ENCODE measurements at places on chromosomes 2 and 18. TPM values are rescaled to one million over a fixed set of nuclear protein-coding genes. Genes with fewer than 3 reads are reported as not detected.
A peak's percentile ranks its signal among the peaks of the same experiment; 100 is the strongest.

Gene TAF4B
- 12.7 TPM for total RNA-seq

DNA sequence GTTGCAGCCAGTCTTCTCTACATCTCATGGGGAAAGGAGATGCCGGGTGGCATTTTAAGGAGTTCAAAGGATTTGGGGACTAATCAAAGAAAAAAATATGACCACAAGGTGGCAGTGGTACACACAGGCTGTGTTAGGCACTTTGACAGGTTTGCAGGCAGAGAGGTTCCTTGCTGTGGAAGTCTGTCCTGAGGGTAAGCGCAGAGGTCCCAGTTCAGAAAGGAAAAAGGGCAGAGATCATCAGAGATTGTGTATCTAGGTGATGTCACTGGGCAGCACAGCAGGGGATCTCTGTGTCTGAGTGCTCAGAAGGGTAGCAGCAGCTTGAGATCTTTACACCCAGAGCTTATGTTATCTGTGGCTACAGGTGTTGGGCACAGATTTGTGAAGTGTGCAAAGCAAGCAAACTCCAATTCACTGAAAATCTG, 231.4 kb downstream of the LRRTM1 start:
- DNase-seq, result no peak
- peaks cover 1% of the 10 kb centered on the region for H3K27me3 ChIP-seq
- no peaks in the 10 kb centered on the region for H3K36me3 ChIP-seq
- H3K4me3 ChIP-seq, result no peak overlapping the region

- peaks cover 34% of the 10 kb centered on the region for H3K4me1 ChIP-seq
- H3K4me3 ChIP-seq, result no peak overlapping the region
- peak overlapping the region; percentile 0 for H3K27ac ChIP-seq
- H3K36me3 ChIP-seq, result peaks cover 62% of the 10 kb centered on the region
Observed at GRCh38 chr18:36157441-36157840, 27.7 kb downstream of the ELP2 start.

Gene SLC9A4
- 0.10 TPM for total RNA-seq

DNA sequence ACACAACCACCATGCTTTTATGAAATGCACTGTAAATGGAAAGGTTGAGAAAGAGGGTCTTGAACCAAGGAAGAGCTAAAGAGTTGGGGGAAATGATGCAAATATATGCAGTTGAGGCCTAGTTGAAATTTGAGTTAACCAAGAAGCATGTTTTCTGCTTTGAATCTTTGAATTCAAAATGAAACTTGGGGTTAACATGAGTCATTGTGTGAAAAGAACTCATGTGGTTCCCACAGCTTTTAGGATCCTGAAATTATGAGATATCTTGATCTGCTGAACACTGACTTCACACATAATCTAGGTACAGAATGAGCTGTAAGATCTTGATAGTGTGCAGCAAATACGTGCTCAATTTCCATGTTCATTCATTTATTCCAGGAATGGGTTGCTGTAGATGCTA, 422.9 kb upstream of the TRIB2 start:
- H3K27ac ChIP-seq, result no peak overlapping the region
- peaks cover 5% of the 10 kb centered on the region for H3K36me3 ChIP-seq
- DNase-seq, result no peak
- H3K4me3 ChIP-seq, result no peak overlapping the region
- peaks cover 20% of the 10 kb centered on the region for H3K27me3 ChIP-seq

- H3K27me3 ChIP-seq, result no peaks in the 10 kb centered on the region
- no peak for DNase-seq
- H3K4me3 ChIP-seq, result no peak overlapping the region
- no peaks in the 10 kb centered on the region for H3K4me1 ChIP-seq
- H3K27ac ChIP-seq, result no peak overlapping the region
- H3K36me3 ChIP-seq, result no peaks in the 10 kb centered on the region
Observed at GRCh38 chr2:59578349-59578748, 975.1 kb downstream of the BCL11A start.

DNA sequence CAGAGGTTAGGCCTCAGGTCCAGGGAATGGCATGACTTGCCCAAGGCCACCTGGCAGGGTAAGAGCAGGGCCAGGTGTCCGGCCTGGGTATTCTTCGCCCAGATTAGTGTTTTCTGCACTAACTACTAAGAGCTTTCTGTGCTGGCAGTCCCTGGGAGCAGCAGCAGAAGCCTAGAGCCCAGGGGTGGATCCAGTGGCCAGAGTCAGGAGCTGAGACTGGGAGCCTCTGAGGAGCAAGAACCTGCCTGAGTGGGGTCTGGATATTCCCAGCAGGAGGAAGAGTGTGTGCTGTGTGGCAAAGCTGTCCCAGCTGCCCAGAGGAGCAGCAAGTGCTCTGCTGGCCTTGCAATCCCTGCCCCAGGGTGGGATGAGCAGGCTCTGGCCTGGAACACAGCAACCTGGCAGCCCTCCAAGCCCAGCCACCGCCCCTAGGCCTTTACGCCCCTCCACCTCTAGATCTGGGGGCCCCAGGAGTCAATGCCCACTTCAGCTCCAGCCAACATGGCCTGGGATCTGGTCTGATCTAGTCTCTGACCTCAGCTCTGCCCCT, 30.7 kb upstream of the GPAT2 start:
- no peak overlapping the region for H3K4me3 ChIP-seq
- peak; percentile 8 for DNase-seq
- no peaks in the 10 kb centered on the region for H3K27me3 ChIP-seq
- H3K27ac ChIP-seq, result no peak overlapping the region
- no peaks in the 10 kb centered on the region for H3K36me3 ChIP-seq

- no peak overlapping the region for H3K27ac ChIP-seq
- peaks cover 2% of the 10 kb centered on the region for H3K27me3 ChIP-seq
- H3K36me3 ChIP-seq, result no peaks in the 10 kb centered on the region
- no peak overlapping the region for H3K4me3 ChIP-seq
- no peaks in the 10 kb centered on the region for H3K4me1 ChIP-seq
- DNase-seq, result no peak
Observed at GRCh38 chr2:121319941-121320340, 34.9 kb upstream of the TFCP2L1 start.

- H3K36me3 ChIP-seq, result no peaks in the 10 kb centered on the region
- no peak overlapping the region for H3K27ac ChIP-seq
- H3K4me1 ChIP-seq, result no peaks in the 10 kb centered on the region
- no peak overlapping the region for H3K4me3 ChIP-seq
- no peaks in the 10 kb centered on the region for H3K27me3 ChIP-seq
- no peak for DNase-seq
Observed at GRCh38 chr2:67613227-67613626, 216.1 kb downstream of the ETAA1 start.

- no peaks in the 10 kb centered on the region for H3K27me3 ChIP-seq
- H3K36me3 ChIP-seq, result no peaks in the 10 kb centered on the region
- H3K27ac ChIP-seq, result no peak overlapping the region
- H3K4me3 ChIP-seq, result no peak overlapping the region
Observed at GRCh38 chr2:178666458-178666857, 140.8 kb downstream of the TTN start.

DNA sequence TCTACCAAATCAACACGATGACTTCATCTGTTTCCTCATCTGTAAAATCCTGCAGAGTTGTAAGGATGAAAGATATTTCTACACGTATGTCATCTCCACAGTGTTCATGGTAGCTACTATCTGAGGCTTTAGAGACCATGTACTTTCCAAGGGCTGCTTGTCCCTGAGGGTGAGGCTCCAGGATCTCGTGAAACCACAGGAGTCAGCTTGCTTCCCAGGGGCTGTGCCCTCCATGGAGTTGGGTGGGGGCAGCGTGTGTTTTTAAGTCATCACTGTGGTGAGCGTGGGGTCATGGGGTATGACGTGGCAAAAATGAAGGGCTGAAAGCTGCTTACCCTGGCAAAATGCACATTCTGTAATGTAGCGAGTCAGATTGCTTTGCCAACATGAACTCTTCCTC, 81.6 kb downstream of the ASAP2 start:
- no peak overlapping the region for H3K4me3 ChIP-seq
- H3K4me1 ChIP-seq, result no peaks in the 10 kb centered on the region

DNA sequence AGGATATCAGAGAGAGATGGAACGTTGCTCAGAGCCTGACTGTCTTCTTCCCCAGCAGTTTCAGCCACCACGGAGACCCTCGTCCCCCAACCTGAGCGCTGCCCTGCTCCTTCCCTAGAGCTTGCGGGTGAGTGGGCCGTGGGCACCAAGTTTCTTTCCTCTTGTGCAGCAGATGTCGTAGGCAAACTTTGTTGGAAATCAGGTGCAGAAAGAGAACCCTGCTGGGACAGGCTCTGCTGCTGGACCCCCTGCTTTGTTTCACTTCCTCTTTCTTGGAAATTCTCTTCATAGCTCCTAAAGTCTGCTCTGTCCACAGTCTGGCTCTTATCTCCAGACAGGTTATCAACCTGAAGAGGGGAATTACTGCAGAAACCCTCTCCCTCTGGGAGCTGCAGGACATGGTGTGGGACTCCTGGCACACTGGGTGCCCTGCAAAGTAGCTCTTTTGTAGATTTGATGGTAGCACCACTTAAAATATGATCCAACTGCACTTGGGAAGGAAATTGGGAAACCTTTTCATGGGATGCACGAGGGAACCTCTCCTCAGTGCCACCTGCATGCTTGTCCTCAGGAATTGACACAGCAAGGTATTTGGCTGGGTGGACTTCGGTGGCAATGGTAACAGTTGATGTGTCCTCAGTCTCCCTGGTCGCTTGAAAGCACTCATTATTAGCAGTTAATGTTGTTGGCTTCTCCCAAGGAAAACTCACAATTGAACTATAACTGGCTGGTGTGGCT, 92.2 kb downstream of the ALPK2 start:
- H3K4me1 ChIP-seq, result peaks cover 52% of the 10 kb centered on the region
- H3K27me3 ChIP-seq, result peaks cover 11% of the 10 kb centered on the region
- no peak overlapping the region for H3K27ac ChIP-seq
- DNase-seq, result no peak
- peaks cover 1% of the 10 kb centered on the region for H3K36me3 ChIP-seq
- no peak overlapping the region for H3K4me3 ChIP-seq

Gene TLX2
- total RNA-seq, result 0.52 TPM

Gene NR4A2
- total RNA-seq, result 9.3 TPM

DNA sequence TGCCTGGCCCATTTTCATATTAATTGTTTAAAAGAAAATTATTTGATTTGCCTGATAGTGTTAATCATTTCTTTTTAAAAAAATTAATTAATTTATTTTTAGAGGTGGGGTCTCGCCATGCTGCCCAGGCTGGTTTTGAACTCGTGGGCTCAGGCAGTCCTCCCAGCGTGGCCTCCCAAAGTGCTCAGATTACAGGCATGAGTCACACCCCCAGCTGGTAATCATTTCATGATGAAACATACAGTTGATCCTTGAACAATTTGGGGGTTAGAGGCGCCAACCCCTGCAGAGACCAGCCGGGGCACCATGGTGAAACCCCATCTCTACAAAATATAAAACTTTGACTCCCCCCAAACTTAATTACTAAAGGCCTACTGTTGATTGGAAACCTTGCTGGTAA, 7.9 kb downstream of the GPN1 start:
- H3K27ac ChIP-seq, result no peak overlapping the region
- no peak for DNase-seq
- H3K36me3 ChIP-seq, result peaks cover 62% of the 10 kb centered on the region
- H3K4me1 ChIP-seq, result peaks cover 38% of the 10 kb centered on the region

All from activated CD4-positive, alpha-beta memory T cell treated with anti-CD3 and anti-CD28 coated beads for 36 hours (primary cell).